Upper lobe of left lung (tissue), 6 donors: ENCODE measurements at places on chromosomes 6 and 20.

DNA sequence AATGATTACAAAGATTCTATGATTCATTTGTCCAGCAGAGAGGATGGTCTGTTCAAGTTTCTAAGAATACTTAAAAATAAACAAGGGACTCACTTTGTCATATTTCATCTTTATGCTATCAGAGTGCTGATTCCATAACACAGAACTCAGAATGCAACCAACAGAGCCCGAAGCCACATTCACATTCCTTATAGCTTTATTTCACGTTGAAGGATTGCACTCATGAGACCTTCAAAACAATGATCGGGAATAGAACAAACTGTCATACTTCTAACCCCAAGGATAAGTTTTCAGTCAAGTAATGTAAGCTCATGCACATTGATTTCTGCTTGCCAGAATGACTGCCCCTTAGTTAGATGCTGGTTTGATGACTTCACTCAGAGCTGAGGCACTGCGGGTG lies 25.2 kb downstream of the FNDC1 start:
- DNase-seq, result no peak

- DNase-seq, result no peak
These were observed 716.0 kb downstream of the KIF16B start for GRCh38 chr20:15857173-15857784.

- DNase-seq, result no peak
These were observed 15.7 kb downstream of the CNKSR3 start for GRCh38 chr6:154494592-154495311.

DNA sequence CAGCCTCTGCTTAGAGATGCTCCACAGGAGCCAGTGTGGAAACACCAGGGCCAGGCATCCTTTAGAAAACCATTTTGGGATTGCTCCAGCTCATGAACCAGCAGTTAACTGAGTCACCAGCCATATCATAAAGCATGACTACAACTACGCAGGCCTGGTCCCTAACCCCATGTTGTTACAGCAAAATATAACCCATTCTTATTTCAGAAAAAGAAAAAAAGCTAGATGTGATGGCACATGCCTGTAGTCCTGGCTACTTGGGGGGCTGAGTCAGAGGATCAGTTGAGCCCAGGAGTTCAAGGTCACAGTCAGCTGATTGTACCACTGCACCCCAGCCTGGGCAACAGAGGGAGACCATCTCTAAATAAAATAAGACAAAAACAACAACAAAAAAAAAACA lies 36.8 kb downstream of the C6orf15 start:
- no peak for DNase-seq

DNA sequence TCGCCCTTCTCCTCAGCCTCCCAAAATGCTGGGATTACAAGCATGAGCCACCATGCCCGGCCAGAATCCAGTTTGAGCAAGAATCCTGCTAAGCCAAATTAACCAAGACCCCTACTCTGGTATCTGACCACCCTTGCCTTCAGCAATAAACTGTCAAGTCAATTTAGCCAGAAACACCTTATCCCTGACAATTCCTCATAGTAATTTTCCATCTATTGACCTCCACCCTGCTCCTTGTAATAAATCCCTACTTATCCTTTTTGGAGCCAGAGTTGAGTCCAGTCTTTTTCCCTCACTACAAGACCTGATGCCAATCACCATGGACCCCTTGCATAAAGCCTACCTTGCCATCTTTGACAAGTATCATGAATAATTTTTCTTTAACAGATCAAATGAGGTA lies 114.1 kb upstream of the GPR6 start:
- no peak for DNase-seq

DNA sequence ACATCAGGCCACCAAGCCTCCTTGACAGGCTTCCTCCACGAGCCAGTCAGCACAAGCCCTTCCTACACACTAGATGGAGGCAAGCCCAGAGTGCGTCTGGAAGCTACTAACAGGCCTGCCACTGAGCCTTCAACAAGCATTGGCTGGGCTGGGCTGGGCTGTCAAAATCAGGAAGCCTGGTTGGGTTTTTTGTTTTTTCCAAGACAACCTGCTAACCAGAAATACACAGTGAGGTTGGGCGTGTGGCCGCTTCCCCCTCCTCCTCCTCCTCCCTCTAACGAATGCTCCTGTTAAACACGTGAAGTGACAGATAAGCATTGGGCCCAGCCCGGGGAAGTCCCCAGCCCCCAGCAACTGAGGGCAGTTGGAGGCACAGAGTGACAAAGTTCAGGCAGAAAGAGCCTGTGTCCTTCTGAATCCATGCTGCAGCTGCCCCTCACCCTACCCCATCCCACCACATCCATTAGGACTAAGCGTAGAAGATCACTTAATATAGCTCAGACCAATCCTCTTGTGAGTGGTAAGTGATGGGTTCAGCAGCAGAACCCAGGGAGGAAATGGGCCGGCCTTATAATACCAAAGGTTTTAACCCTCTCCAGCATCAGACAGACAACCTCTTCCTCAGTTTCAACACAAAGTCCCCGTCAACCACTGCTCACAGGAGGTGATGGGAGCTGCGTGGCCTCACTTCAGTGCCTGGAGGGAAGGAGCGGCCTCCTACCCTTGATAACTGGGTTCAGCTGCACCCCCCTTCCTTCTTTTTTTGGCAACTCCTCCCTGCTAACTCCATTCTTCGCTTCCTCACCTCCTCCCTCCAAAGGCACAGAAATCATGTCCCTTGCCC lies 1.1 kb downstream of the NFATC2 start:
- DNase-seq, result peak; percentile 71

DNA sequence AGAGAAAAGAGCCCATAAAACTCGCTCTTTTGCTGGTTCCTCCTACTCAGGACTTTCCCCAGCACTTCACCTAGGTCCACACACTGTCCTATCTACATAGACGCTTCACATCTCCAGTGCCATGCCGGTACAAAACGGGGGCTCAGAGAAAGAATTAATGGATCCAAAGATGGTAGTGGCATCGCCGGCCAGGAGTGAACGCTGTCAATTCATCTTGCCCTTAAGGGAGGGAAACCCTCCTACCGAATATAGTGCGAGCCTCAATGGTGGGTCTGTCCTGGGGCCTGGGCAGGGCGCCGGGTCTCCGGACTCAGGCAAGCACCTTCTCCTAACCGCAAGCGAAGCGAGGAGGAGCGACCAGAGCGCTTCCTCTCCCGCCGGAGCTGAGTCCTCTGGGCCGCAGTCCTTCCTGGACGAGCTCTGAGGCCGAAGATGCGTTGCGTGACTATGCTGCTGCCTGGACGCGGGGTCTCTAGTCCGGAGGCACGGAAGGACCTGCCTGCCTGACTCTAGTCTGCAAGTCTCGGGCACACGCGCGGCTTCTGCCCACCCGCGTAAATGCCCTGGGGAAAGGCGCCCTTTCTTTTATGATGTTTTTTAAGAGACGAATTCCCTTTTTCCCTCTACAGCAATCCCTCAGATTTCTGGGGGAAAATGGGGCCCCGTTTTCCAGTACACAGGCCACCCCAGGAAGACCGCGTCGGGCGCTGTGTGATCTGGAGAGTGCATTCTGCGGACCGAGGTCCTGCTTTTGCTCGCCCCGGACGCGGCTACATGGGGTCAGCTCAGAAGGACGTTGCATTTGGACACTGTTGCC lies 100.1 kb upstream of the PRDM1 start:
- peak; percentile 46 for DNase-seq

GRCh38 chr6:5085648-5086293 lies 630 bp downstream of the PPP1R3G start:
- DNase-seq, result peak; percentile 88

- DNase-seq, result no peak
These were observed 15.0 kb downstream of the RNF114 start for GRCh38 chr20:49951151-49951550.

GRCh38 chr6:125219361-125219895 lies 65.9 kb downstream of the TPD52L1 start:
- no peak for DNase-seq

- DNase-seq, result no peak
These were observed 322.8 kb upstream of the SOX4 start for GRCh38 chr6:21270636-21271201.

DNA sequence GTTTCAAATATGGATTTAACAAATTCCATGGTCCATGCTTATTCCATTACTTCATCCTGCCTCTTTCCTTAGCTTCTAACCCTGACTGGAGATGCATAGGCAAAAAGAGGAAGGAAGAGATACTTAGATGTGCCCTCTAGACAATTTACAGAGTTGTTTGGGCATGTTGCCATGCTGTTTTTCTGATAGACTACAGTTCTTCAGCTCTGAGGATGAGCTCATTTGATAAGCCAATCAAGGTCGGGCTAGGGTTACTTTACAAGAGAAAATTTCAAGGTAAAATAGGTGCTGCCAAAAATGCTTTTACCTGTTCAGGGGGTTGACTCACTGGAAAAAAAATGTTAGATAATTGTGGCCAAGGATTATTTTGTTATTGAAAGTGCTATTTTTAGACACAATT lies 5.9 kb downstream of the HCRTR2 start:
- no peak for DNase-seq

DNA sequence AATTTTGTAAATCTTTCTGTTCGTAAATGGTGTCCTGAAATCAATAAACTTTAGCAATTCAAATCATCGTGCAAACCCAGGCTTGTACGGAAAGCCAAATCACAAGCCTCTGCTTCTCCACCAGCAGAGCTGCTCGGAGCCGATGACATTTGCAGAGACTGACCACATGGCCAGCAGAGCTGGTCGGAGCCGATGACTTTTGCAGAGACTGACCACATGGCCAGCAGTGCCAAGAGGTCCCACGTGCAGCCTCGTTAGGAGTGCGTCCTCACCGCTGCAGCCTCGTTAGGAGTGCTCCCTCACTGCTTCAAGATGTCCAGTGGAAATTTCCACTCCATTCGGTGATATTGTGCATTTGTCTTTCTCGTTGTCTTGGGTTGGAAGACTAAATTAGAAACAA lies 28.5 kb downstream of the SMOC2 start:
- DNase-seq, result no peak

- DNase-seq, result peak; percentile 30
These were observed 99.0 kb upstream of the POPDC3 start for GRCh38 chr6:105278813-105279212.

GRCh38 chr20:24470746-24471582 lies 1.5 kb downstream of the SYNDIG1 start:
- DNase-seq, result peak; percentile 73

DNA sequence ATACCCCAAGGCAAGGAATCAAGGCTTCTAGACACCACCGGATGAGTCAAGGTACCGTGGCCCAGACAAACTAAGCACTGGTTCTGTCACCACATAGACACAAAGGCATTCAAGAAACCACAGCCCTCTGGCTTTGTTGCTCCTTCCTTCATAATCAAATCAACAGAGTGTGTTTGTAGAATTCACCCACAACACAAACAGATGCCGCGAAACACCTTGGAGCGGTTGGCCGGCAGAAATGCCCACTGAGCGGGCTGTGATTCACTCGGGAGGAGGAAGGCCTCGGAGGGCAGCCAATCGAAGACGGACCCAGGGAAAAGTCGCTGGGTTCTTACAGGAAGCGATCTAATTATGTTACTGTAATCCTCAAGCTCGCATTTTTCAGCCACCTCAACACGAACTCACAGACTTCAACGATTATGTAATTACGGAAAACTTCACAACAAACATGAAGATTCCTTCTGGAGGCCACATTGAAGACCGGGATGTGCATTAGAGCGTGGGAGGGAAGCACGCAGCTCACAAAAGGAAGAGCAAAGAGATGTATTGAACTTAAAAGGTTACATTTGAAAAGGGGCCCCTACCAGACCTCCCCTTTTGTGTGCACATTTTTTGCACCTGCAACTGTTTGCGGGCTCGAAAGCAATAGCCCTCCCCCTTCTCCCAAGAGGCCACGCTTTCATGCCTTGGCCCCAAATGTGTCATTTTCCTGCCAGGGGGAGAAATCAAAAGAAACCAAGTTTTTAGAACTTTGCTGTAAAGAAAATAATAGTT lies 184.7 kb upstream of the PREP start:
- DNase-seq, result no peak

DNA sequence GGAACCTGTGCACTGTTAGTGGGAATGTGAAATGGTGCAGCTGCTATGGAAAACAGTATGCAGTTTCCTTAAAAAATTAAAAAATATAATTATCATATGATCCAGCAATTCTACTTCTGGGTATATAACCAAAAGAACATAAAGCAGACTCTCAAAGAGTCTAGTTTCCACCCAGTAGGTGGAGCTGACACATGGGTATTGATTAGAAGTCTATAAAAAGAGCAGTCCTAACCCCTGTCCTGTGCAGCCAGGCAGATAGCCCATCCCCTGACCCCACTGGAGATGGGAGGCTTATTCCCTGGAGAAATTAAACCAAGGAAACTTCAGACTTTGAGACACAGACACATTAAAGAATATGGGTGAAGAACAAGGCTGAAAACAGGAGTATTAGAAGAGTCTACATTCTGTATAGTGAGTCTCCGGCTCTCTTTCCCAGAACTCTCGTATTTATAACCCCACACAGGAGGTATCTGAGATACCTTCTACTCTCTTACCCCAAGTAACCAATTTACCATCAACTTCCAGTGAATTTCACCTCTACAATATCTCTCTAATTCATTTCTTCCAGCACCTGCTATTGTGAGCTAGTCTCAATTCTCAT lies 92.3 kb downstream of the SEL1L2 start:
- DNase-seq, result no peak

DNA sequence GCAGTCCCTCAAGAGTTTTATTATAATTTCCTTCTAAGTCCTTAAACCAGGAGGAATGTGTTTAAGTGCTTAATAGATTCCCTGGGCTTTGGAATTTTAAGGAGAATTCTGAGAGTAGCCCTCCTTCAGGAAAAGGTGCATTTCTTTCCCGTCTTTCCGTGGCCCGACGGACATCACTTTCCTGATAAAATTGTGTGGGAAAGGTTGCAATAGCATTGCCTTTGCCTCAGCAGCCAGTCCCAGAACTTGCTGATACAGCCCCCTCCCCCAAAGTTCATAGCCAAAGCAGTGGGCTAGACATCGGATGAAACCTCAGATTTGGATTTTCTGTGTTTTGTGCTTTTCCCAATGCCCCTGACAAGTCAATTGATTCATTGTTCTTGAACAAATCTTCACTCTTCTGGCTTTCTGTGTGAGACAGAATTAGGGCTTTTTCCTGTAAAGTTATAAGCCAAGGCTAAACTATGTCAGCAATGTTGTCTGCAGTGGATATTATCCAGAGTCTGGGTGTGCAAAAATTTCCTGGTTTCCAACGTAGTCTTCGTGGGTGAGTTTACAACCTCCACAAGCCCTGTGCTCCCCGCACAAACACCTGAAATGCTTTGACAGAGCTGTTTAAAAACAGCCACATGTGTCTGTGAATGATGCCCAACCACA lies 1.1 kb upstream of the SMOC2 start:
- DNase-seq, result no peak

GRCh38 chr6:39214120-39214813 lies 15.0 kb downstream of the KCNK5 start:
- no peak for DNase-seq

- no peak for DNase-seq
These were observed 103.3 kb downstream of the IBTK start for GRCh38 chr6:82144007-82144851.

- DNase-seq, result no peak
These were observed 615.7 kb upstream of the ARID1B start for GRCh38 chr6:156161471-156161870.

DNA sequence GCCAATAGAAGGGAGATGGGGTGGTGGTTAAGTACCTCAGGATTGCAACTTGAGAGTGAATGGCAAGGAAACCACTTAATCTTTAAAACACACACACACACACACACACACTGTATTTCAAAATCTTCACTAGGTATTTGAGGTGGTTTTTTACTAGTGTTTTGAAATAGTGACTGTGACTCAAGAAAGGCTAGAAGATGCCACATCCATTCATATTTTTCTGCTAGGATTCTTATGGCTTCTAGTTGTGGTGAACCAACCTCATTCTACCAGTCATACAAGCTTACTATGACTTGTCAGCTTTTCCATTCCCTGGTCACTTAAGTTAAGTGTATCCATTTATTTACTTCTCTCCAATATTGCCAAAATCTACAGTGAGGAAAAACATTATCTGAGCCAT lies 519.4 kb upstream of the JAG1 start:
- DNase-seq, result no peak

GRCh38 chr6:11320914-11321597 lies 88.6 kb upstream of the NEDD9 start:
- DNase-seq, result no peak
